ENCODE measurements at places on chromosomes 5 and 9.

DNA sequence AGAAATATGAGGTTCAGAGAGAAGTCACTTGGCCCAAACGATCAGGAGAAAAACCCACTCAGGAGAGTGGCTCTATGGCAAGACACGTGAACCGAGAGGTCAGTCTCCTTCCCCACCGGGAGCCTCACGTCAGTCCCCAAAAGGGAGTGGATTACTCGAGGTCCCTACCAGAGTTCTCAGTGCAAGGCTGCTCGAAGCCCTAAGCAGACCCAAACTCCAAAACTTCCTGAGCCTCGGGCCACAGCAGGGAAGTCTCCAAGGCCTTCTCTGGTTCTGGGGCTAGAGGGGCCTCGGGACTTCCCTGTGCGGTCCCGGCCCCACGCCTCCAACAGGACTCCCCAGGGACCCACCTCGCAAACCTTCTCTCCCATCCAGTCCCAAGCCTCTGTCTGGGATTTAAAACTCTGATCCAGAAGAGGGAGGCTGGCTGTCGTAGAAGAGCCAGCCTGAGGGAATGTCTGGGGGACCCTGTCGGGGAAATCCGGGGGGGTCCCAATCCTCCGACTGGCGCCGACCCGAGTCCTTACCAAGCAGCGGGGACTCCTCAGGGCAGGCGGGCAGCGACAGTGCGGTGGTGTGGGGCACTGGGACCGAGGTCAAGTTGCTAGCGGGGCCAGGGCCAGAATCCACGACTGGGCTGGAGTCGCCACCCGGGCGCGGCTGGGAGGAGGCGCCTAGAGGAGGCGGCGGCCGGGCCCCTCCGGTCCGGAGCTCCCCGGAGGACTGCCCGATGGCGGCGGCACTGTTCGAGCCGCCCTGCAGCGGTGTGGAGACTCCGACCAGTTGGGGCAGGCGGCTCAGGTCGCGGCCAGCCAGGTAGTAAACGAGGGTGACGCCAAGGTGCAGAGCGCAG is 679 bp downstream of the B4GALT1 start:
- DNase-seq, result no peak

DNA sequence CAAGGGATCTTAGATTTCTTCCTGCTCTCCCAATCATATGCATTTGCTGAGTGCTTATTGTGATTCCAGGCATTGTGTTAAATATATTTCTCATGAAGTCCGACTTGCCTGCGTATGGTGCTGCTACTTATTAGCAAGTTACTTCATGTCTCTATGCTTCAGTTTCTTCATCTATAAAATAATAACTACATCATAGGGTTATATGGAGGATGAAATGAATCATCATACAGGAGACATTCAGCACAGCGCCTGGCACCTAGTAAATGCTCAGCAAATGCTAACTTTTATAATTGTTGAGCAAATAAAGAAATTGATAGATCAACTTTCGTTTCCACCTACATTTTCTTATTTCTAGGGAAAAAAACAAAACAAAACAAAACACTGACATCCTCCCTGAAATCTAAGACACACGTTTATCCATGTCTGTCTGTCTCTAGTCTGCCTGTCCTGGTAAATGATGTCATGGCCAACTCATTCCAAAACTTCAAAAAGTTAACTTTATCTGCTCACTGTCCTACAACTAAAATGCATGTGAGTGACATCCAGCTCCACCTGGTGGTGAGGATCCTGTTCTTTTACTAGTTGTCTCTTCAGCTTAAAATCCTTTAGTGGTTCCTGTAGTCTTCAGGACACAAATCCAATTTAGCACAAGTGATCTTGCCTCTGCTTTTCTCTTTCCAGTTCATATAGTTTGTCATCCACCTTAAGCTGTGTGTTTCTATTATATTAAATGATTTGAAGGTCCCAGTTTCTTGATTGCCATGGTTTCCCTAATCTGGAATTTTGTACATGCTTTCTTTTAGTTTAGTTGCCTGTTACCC is 27.7 kb downstream of the PPP3R2 start:
- DNase-seq, result peak; percentile 16

- no peak for DNase-seq
Measured at GRCh38 chr5:74974451-74975091, 77.8 kb downstream of the GCNT4 start.

DNA sequence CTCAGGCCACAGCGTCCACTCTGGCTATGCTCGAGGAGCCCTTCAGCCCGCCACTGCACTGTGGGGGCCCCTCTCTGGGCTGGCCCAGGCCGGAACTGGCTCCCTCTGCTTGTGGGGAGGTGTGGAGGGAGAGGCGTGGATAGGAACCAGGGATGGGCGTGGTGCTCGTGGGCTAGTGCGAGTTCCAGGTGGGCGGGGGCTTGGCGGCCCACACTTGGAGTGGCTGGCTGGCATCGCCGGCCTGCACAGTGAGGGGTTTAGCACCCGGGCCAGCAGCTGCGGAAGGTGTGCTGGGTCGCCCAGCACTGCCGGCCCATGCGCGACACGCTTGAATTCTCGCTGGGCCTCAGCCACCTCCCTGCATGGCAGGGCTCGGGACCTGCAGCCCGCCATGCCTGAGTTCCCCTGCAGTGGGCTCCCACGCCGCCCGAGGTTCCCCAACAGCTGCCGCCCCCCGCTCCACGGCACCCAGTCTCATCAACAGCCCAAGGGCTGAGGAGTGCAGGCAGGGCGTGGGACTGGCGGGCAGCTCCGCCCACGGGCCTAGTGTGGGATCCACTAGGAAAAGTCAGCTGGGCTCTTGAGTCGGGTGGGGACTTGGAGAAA is 103.8 kb downstream of the YTHDC2 start:
- no peak for DNase-seq

DNA sequence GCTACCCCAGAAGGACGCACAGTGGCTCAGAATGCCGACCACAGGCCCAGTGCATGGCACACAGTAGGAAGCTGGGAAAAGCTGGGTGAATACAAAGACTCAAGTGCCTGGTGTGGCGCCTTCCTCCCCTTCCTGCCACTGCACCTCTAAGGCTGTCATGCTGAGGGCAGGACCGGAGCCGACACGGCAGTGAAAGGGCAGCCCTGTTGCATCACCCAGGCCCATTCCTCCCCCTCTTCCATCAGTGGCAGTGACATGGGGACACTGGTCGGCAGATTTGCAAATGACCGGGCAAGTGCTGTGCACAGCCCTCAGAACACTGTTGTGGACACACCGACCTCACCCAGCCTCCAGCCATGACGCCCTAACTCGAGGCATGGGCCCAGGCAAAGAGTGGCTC is 84.0 kb downstream of the STK10 start:
- no peak for DNase-seq

GRCh38 chr5:84642795-84643194 is 258.1 kb upstream of the EDIL3 start:
- DNase-seq, result no peak

- no peak for DNase-seq
Measured at GRCh38 chr9:121884057-121884541, 209.0 kb downstream of the TTLL11 start.

Measured in HL-60 (cell line).